ENCODE measurements at places on chromosomes 12 and 14.

DNA sequence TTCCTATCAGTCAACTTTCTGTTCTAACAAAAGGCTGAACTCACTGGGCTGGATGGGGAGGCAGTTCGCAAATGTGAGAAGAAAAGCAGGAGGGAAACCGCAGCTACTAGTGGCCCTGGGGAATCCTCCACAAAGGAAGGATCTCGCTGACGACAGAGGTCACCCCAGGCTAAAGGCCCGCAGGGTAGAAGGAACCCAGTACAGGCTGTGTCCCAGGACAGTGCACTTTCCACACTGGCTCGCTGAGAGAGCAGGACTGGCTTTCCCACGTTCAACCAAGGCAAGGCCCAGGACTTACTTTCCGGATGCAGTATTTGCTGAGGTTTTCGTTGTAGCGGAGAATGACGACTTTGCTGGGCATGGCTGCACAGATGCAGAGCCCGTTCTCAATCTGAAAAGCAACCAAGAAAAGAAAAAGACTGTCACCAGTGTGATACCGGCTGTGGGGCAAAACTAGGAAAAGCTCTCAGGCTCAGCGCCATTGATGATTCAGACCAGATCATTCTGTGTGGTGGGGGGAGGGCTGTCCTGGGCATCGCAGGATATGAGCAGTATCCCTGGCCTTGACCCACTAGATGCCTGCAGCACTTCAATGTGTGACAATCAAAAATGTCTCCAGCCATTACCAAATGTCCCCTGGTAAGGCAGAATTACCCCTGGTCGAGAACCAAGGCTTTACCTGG is 36.3 kb downstream of the PRKAB1 start:
- no peak for DNase-seq

GRCh38 chr12:85357609-85358008 is 77.6 kb downstream of the ALX1 start:
- DNase-seq, result no peak

DNA sequence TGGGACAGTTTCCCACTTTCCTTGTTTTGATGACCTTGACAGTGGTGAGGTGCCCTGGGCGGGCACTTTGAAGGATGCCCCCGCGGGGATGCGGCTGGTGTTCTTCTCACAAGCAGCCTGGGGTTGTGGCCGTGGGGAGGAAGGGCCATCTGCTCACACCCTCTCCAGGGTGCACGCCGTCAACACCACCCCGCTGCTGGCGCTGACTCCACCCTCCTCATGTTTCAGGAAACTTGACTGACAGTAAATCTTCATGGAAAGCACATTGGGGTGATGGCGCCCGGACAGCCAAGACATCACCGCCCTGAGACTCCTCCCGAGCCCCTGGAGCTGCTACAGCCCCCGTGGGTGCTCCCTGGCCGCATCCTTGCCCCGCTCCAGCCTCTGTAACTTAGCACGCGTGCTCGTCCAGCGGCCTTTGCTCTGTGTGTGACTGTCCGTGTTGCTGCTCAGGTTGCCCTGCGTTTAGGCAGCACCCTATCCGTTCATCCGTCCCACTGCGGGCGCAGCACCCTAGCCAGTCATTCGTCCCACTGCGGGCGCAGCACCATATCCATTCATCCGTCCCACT is 150.2 kb upstream of the C14orf180 start:
- DNase-seq, result no peak

DNA sequence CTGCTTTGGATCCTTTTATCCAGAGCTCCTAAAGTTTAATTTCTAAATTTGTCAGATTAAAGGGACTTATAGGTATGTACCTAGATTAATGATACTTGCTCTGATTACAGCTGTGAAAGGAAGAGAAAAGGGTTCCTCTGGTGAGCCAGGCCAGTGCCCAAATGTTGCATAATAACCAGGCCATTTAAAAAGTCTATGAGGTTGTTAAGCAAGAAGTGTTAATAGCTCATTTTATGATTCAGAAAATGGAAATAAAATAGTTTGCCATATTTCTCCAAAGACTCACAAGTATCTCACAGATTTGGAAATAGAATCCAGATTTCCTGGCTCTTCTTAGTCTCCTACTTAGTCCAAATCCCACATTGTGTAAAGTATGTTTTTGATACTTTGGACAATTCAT is 67.6 kb downstream of the SLC38A6 start:
- no peak for DNase-seq

DNA sequence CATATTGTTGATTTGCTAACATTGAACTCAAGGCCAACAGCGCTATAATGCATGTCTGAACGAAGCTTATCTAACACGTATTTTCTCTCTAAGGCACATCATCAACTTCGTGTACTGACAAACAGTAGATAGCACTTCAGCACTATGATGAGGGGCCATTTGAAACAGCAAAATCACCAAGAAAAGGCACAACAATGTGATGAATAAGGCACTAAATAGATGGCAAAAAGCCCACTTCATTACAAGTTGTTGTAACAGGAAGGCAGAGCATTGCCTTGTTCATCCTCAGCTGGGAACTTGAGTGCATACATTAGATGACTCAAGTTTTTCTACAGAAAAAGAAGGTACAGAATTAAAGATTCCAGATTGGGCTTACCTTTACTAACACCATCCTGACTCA is 75.2 kb downstream of the LIN7A start:
- DNase-seq, result no peak

DNA sequence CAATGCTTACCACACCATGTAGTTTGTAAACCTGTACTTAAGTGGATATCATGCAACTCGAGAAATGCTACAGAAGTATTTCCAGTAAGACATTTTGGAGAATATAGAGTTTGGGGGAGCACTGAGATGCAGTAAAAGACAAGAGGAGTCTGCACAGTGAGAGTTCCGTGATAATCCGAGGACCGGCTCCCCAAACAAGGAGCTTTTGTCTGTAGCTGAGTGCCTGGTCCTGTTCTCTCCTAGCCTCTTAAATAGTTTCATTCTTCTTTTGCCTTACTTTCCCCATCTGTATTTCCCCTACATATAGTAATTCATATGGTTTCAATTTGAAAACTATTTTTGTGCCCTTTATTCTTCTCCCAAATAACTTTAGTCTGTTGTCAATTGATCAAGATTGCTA is 364.1 kb downstream of the EGLN3 start:
- no peak for DNase-seq

DNA sequence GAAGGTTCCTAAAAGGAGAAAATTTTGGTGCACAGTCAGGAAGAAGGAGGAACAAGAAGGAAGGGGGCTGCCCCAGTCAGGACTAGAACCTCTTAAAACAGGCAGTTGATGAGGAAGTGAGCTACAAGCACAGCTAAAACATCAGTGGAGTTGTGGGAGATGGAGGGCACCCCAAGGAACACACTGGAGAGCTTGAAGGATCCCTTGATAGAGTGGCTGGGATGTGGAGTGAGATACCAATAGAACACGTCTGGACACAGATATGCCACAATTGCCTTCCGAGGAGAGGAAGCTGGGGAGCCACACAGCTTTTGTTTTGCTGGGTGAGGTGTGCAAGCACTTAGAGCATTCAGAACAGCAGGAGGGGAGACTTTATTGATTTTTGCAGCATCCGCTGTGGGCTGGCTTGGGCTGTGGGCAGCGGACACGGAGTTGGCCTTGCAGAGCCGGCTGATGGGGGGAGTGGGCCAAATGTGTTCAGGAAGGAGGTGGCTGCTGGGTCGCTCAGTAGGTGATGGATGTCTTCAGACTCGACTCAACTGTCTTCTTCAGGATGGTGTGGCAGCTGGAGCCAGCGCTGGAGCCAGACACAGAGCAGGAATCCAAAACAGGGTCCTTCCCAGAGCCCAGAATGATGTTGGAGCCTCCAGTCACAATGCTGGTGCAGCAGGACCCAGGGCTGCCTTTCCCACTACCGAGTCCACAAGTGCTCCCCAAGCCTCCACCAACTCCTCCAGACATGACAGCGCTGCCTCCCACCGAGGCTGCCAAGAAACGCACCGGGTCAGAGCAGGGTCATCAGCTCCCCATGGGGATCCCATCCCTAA is 4.7 kb upstream of the KRT79 start:
- no peak for DNase-seq

GRCh38 chr12:29769162-29769858 is 14.4 kb downstream of the TMTC1 start:
- DNase-seq, result no peak

DNA sequence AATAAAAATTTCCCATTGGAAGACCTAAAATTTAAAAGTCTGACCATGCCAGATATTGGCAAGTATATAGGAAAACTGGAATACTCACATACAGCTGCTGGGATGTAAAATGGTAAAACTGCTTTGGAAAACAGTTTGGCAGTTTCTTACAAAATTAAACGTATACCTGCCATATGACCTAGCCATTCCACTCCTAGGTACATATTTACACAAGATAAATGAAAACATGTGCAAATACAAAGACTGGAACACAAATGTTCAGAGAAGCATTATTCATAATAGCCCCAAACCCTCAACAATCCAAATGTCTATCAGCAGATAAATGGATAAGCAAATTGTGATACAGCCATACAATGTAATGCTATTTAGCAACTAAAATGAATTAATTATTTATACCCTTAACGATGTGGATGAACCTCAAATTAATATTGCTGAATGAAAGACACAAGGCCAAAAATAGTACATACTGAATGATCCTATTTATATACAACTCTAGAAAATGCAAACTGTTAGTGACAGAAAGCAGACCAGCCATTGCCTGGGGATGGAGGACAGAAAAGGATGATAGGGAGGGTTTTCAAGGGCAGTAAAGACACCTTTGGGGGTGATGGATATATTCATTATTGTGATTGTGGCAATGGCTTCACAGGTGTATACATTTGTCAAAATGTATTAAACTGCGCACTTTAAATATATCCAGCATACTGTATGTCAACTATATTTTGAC is 21.3 kb upstream of the TCP11L2 start:
- no peak for DNase-seq

DNA sequence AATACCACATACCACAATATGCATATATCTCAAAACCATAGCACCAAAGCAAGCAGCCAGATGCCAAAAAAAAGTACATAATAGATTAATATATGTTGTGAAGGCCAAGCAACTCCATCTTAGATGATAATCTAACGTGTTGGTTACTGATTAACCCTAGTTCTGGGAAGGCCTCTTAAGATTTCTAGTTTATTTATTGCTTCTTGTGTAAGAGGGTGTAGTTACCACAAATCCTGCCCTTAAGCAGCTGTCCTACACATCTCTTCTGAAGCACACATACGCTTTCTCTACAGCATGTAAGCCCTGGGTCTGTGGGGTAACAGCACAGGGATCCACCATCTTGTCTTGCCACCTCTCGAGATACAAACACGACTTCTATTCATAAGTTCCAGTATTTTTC is 236.8 kb upstream of the AVPR1A start:
- DNase-seq, result no peak
